Activated CD4-positive, alpha-beta T cell treated with anti-CD3 and anti-CD28 coated beads, Interleukin-2, Interleukin-6, amounts not matched to agents 100 ng/mL and 50 ng/mL, durations not matched to agents 16 hours and 8 hours (primary cell): ENCODE measurements at places on chromosomes 12 and 14.

DNA sequence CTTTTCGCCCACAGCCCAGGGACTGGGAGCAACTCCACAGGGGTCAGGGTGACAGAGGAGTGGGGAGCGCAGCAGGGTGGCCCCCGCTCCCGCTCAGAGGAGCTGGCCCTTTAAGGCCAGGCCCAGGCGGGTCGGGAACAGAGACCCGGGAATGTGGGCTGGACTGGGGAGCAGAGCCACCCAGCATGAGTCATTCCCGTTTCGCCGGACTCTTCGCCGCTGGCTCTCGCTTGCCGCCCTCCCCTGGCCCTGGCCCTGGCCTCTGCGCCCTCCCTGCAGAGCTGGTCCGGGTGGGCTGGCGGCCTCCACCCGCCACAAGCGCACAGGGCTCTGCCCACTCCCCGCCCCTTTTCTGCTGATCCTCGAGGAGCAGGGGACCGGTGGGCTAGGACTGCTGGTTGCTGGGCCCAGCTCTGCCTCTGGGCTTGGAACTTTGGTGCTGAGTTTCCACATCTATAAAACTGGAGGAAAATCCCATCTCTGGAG lies 92.8 kb downstream of the NINJ2 start:
- no peak for DNase-seq

DNA sequence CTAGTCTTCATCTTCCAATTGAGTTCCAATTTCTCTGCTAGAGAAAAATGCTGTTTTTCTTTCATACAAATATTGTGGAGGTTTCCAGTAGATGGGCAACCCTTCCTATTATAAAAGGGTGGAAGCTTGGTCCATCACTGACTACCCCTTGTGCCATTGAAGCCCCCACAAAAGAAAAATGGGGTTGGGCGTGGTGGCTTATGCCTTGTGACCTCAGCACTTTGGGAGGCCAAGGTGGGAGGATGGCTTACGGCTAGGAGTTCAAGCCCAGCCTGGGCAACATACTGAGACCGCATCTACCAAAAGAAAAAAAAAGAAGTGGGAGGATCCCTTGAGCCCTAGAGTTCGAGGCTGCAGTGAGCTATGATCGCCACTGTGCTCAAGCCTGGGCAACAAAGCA lies 22.8 kb downstream of the NCKAP5L start:
- no peak for DNase-seq

GRCh38 chr12:96131230-96131788 lies 62.9 kb upstream of the ELK3 start:
- DNase-seq: no peak

- no peak for DNase-seq
Measured at GRCh38 chr12:82609234-82609914, 77.3 kb upstream of the TMTC2 start.

GRCh38 chr14:70416725-70417349 lies at the start of gene SYNJ2BP:
Gene SYNJ2BP (minus strand): TSS chr14:70417090. CDS start chr14:70416963, 127 bp downstream.
- DNase-seq: peak; percentile 54

DNA sequence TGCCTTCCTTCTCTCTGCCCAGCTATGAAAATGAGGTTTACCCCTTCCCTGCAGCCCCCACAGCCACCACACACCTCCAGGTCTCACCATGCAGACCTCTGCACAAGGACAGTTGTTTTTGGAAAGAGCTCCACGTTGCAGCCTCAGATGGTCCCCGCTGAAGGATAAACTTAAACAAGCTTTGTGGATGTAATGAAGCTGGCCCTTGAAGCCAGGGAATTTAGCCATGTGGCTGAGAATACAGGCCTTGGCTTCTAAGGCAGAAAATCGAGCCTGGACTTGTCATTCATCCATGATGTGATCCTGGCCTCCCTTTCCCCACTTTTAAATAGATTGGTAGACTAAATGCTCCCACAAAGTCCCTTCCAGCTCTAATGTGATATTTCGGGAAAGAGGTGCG lies 79.4 kb downstream of the TBX3 start:
- DNase-seq: no peak

GRCh38 chr14:52853522-52853854 lies 62.1 kb upstream of the GNPNAT1 start:
- DNase-seq: no peak

DNA sequence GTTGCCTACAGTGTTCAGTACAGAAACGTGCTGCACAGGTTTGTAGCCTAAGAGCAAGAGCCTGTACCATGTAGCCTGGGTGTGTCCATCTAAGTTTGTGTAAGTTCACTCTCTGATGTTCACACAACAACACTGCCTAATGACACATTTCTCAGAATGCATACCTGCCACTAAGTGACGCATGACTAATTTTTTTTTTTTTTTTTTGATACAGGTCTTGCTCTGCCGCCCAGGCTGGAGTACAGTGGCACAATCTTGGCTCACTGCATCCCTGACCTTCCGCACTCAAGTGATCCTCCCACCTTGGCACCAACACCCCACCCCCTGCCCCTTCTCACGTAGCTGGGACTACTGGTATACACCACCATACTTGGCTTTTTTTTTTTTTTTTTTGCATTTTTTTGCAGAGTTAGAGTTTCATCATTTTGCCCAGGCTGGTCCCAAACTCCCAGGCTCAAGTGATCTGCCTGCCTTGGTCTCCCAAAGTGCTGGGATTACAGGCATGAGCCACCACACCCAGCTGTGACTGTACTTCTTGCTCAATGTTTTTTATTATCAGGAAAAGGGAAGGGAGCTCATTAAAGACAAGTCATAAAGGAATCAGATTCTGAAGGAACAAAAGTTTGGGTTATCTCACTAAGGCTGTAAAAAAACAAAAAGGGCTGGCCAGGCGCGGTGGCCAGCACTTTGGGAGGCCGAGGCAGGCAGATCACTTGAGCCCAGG lies 10.0 kb upstream of the CDC42BPB start:
- DNase-seq: no peak

DNA sequence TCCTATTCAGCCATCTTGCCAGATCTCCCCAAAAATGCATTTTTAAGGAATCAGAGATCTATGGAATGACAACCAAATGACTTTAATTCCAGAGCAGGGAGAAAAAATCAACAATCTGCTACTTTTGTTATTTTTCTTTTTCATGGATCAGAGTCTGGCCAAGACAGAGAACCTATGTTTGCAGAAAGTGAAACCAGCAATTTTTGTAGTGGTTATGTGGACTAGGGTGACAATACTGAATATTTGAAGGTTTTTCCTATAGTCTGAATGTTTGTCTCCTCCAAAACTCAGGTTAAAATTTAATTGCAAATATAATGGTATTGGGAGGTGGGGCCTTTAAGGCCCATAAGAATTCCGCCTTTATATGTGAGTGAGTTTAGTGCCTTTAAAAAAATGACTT lies 30.9 kb downstream of the KLRK1 start:
- no peak for DNase-seq

GRCh38 chr14:81464253-81465002 lies 64.3 kb upstream of the STON2 start:
- DNase-seq: peak; percentile 86

- DNase-seq: no peak
Measured at GRCh38 chr14:44940944-44941343, 20.8 kb downstream of the KLHL28 start.

DNA sequence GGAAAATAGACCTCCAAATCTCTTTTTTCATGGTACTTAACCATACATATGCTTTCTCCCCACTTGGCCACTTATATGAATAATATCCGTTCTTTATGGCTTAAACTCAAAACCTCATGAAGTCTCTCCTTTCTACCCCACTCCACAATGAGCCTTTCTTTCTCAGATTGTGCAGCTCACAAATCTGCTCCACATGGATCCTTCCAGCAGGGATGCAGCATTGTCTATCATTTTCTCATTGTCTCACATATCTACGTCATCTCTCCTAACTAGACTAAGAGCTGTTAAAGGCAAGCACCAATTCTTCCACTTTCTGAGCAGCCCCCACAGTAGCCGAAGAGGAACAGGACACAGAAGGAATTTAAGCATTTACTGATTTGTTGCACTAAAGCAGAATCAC lies 106.4 kb downstream of the HECTD4 start:
- DNase-seq: no peak

DNA sequence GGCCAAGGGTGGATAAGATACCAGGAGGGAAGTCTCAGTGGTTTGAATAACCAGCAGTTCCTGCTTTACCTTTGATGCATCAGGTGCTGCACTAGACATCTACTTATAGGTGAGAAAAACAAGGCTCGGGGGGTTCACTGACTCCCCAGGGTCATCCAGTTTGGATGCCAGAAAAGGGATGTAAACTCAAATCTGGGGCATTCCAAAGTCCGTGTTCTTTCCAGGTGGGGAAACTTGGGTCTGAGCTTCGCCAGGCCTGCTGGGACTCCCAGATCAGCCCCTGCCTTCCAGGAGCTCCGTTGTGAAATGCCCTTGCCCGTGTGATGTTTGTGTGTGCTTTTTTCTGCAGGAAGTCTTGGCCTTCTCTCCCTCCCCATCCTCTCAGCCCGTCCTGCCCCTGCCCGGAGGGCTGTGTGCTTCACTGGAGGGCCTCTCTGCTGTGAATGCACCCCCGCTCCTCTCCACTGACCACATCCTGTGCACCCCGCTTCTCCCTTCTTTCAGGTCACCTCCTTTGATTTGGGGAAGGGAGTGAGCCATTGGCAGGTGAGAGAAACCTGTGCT lies 42.1 kb downstream of the TSPAN9 start:
- DNase-seq: no peak

GRCh38 chr12:82437744-82438143 lies 79.4 kb downstream of the METTL25 start:
- DNase-seq: peak; percentile 12

DNA sequence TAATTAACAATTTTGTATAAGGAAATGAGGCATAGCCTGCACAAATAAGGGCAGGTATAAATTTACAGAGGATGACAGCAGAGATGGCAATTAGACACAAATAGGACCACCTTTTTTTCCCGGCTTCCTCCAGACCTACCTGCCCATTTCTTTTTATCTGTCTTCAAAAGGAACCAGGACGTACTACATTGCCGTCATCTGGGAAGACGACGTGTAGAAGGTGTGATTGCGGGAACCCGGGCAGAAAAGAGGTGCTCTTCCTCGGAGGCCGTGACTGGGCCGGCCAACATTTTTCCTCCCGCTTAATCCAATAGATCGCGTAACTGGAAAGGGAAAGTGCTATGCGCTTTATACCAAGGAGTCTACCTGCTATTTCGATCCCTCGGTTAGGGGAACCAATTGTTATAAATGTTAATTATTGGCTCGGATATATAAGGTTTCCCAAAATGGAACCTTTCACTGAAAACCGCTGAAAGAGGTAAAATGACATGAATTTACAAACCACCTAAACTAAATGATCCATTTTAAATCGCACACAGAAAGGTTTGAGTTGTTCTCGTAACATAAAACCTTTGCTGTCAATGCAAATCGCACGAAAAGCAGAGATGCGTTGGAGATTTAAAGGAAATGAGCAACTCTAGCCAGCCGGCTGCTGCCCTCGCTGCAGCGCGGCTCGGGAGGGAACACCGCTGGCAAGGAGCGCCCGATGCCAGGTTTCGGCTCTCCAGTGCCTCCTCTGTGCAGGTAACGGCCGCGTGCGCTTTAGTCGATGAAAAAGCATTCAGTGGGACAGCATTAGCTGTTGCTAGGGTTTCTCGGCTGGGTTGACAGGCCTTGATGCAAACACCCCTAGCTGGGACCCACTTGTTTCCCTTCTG lies 2.8 kb upstream of the SIX1 start:
- no peak for DNase-seq

DNA sequence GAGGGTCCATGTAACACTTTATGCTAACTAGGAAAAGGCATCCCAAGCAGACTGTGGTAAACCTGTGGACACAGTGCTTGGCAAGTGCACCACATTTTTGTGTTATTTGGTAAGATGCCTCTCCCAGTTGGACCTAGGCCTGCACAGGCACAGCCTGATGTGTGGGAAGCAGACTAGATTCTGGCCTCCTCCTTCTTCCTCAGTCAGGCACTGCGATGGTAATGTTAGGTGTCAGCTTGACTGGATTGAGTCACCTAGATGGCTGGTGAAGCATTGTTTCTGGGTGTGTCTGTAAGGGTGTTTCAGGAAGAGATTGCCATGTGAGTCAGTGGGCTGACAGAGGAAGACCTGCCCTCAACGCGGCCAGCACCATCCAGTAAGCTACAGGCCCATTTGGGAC lies 25.3 kb upstream of the RHOJ start:
- DNase-seq: no peak

- DNase-seq: no peak
Measured at GRCh38 chr14:76720382-76720813, 40.9 kb upstream of the VASH1 start.

GRCh38 chr12:33125755-33126154 lies 229.2 kb upstream of the PKP2 start:
- no peak for DNase-seq

- no peak for DNase-seq
Measured at GRCh38 chr12:49933796-49934195, 16.7 kb upstream of the AQP2 start.

DNA sequence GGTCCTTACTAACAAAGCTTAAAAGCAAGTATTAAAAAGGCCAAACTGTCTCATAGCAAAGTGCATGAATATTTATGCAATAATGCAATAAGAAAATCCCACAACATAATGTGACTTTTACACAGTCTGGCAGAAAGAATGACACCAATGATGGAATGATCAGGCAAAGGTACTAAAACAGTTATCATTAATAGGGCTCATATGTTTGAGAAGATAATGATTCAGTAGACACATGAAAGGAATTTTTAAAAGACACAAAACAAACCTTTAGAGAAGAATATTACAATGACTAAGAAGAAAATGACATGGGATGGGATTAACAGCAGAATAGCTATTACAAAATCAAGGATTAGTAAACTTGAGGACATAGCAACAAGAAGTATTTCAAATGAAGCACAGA lies 1411.2 kb upstream of the TMEM132C start:
- no peak for DNase-seq

DNA sequence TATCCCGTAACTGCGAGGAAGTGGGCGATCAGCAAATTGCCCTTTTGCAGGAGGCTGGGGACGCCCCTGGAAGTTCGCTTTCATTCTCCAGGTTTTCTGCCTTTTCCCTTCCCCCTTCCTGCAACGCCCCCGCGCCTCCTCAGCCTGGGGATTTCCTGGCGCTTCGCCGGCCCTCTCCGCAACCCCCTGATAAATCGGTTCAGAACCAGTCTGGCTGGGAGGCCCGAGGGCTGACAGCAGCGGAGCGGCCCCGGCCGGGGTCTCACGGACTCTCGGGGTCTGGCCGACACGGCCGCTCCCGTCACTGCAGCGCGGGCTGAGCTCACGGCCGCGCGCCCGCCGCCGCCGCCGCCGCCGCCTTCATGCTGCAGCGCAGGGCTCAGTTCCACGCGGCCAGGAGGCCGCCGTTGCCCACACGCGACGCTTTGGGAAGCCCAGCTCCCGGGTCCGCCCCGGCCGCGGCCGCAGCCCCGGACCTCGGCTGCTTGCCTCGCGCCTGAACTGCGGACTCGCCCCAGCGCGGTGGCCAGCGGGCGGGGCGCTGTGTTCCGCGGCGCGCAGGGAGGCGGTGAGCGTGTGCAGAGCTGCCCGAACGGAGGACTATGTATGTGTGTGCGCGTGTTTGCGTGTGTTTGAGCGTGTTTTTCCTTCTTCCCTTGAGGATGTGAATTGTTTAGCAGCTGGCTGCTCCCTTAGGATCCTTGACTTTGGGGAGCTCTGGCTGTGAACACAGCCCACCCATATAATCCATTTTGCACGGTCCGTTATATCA lies at the start of gene LRFN5:
TSS of gene LRFN5 (plus strand) at position 345 of the 772 bp plus-strand sequence.
- DNase-seq: no peak

GRCh38 chr12:132133952-132134652 lies 10.0 kb downstream of the DDX51 start:
- no peak for DNase-seq
